ENCODE measurements at places on chromosomes 4 and X. TPM values are rescaled to one million over a fixed set of nuclear protein-coding genes. Genes with fewer than 3 reads are reported as not detected.

Gene DOCK11
- 26.9 TPM for total RNA-seq

Gene CD38
- 47.2 TPM for total RNA-seq

GRCh38 chr4:121280425-121280824 is 100.4 kb downstream of the QRFPR start:
- DNase-seq = no peak

DNA sequence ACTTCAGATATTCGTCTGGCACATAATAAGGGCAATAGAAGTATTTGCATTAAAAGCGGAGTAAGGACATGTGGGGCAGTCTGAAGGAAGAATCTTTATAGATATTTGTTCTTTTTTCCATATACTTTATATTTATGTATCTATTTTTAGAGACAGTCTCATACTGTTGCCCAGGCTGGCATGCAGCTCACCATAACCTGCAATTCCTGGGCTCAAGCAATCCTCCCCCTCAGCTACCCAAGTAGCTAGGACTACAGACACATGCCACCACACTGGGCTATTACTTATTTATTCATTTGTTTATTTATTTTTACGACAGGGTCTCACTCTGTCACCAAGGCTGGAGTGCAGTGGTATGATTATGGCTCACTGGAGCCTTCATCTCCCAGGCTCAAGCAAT is 16.7 kb upstream of the MRPL1 start:
- no peak for DNase-seq

DNA sequence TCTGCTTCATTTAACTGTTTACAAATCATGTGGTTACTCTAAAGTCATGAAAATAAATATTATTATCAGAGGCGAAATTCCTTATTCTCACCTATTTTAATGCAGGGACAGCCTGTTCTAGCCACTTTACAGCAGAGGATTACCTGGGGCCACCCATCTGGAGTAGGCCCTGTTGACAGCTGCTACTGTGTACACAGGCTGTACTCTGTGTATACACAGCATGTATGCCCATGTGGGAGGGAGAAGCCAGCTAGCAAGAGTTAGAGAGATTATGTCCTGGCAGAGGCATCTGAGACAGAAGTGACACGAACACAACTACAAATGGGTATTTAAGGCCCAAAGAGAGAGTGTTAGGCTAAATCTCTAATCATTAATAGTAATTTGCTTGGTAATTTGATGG is 62.1 kb downstream of the GPRIN3 start:
- DNase-seq = no peak

Gene NPNT
- total RNA-seq = 1.4 TPM

GRCh38 chrX:131330735-131331134 is 41.6 kb upstream of the IGSF1 start:
- no peak for DNase-seq

Gene TBC1D14
- 48.7 TPM for total RNA-seq

Gene TXK
- total RNA-seq = 1.6 TPM

Gene TMEM31
- total RNA-seq = not detected

Gene PAGE2B
- total RNA-seq = not detected

Gene PCDH7
- total RNA-seq = 14.4 TPM

DNA sequence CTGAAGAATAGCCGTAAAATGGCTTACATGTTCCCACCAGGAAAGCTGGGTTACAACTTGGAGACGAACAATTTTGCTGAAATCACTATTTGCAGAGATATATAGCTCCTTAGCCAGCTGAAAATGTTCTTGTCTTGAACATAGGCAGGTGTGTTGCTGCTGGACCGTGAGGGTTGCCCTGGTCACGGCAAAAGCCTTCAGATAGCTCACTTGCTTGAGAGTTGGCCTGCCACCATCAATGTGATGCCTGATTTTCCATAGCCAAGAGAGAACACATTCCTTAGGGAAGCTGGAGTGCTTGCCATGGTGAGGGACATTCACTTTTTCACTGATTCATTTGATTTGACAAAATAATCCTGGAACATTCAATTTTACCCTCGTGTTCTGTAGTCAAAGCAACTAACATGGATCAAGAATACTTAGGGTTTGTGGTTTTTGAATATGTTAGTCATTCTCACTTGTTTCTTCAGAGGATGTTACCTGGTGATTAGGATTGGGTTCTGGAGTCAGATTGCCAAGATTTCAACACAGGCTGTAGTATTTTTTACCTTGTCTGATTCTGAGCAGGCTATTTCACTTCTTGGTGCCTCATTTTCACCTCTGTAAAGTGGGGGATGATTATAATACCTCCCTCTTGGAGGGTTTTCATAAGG is 536.9 kb downstream of the RAPGEF2 start:
- DNase-seq = no peak

Gene SLC34A2
- 7.0 TPM for total RNA-seq

DNA sequence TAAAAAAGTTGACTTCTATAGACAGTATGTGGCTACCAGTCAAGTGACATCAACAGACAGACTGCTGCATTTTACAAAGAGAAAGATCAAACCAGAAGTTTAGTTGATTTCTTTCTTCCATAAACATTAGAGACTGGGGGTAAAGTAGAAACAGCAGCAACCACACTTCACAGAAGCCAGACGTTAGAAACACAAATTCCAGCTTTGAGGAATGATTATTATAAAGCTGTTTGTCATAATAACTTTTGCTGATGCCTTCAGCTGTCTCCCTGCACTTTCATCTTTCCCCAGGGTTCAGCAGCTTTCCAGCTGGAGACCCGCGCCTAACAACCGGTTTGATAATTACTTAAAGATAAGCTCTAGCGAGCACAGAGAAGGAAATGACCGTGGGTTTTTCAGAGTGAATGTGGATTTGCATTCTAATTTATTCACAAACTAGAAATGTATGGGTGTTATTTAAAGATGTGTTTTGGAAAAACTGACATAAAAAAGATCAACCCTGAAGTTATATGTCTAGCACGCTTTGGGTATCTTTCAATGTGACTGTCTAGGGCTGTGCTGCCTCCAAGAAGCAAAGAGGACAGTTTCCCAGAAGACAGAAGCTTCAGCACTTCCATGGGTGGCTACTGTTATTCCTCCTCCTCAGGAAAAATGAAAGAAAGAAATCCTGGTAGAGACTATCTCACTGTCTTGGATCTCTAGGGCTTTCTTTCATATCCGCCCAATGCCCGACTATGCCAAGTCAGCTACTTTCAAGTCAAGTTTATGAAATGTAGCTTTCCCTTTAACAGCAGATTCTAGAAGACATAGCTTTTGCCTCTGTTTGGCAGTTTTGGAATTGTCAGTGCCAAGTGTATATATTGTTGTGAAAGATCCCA is 15.0 kb upstream of the ENAM start:
- no peak for DNase-seq

GRCh38 chr4:74320559-74321118 is 12.4 kb downstream of the EPGN start:
- no peak for DNase-seq

Gene KIAA1210
- total RNA-seq = not detected

Gene F8A3
- 6.7 TPM for total RNA-seq

DNA sequence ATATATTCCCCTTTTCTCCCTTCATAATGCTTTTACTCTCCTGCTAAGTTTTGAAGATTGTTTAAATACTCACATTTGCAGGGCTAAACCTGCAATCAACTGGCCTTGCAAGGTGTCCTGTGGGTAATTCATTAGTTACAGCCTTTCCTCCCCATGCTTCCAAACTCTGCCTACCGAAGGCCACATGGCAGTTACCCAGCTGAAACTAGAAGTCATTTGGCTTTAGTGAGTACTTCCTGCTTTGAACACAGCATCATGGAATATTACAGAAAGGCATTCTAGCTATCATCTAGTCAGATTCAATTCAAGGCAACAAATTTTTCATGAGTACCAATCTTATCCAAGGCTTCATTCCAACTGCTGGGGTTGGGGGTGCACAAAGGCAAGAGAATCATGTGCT is 55.6 kb downstream of the SRPX start:
- DNase-seq = no peak

DNA sequence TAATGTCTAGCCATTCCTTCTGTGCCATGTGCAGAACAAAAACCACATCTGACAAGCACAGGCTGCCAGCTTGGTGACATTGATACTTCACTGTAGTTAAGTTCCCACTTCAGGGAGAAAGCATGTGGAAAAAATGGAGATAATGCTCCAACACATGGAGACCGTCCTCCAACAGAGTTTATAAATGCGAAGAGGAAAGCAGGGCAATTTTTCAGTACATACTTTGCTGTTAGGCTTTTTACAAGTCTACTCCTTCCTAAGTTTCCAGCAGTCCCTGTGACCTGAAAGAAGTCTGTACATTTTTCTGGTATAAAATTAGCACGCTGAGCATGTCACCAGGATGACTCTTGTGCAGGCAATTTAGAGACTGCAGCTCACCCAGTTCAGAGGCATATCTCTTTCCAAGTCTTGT is 766.9 kb upstream of the IGFBP7 start:
- no peak for DNase-seq

Gene PLXNA3
- total RNA-seq = 10.8 TPM

- DNase-seq = no peak
These were observed 58.2 kb downstream of the CD38 start for GRCh38 chr4:15836362-15836761.

DNA sequence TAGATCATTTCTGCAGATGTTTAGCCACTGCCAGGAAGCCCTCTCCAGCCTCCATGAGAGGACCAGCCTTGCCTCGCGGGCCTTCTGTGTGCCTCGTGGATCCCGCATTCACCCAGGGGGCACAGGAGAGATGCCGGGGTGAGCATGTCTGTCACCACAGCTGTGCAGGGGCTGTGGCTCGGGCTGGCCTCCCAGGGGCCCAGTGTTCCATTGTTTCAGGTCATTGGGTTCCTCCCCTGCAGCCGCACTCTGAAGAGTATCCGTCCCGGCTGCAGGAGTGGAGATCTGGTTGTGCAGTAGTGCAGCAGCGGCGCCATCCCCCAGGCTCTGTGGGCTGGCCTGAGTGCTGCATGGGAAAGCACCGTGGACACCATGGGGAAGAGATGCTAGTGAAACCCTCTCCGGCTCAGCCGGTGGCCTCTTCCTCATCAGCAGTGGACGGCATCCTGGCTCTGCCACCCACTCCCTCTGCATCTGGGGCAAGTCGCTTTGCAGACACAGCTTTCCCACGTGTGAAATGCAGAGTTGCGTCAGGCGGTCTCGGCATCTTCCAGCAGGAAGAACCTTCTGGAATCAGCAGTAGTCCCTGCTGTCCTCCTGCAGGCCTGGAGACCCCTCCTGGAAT is 29.1 kb downstream of the TBC1D14 start:
- no peak for DNase-seq

DNA sequence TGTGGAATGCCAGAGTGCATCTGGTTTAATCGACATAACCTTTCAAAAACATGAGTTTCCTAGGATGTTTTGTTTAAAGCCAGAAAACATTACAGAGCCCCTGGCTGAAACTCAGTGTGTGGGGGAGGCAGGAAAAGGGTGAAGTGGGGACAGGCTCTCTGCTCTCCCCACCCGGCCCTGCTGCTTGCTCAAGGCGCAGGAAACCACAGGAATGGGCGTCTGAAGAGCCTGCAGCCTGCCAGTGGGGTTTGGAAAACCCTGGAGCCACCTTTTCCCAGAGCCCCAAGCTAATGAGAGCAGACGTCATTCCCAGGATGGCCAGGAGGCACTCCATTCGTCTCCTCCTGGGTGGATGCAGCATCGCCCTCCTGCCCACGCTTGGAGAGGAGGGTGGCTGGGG is 240.6 kb downstream of the AFAP1 start:
- no peak for DNase-seq

GRCh38 chr4:169179609-169180521 is 90.9 kb downstream of the SH3RF1 start:
- no peak for DNase-seq

- no peak for DNase-seq
These were observed 190.4 kb downstream of the AR start for GRCh38 chrX:67734111-67734753.

Gene SPANXN1
- not detected for total RNA-seq

Gene ZFP92
- 1.3 TPM for total RNA-seq

DNA sequence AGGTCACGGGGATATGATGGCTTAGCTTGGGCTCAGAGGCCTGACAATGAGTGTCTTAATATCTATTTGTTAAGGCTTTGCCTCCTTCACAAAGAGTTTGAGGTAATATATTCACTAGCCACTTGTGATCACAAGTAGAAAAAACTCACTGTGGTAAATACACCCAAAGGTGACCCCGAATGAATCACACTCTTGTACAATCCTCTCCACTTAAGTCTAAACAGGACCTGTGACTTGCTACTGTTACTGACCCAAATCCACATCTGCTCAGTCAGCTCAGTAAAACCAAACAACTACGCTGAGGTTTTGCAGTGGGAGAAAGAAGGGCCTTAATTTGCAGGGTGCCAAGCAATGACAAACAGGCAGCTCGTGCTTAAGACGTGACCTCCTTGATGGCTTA is 223.8 kb upstream of the MAGEC2 start:
- no peak for DNase-seq

Gene TBC1D19
- 14.9 TPM for total RNA-seq

Gene ZFP42
- total RNA-seq = not detected

Gene ARHGAP6
- total RNA-seq = 10.1 TPM

GRCh38 chr4:40763228-40763716 is 13.5 kb downstream of the NSUN7 start:
- DNase-seq = no peak

DNA sequence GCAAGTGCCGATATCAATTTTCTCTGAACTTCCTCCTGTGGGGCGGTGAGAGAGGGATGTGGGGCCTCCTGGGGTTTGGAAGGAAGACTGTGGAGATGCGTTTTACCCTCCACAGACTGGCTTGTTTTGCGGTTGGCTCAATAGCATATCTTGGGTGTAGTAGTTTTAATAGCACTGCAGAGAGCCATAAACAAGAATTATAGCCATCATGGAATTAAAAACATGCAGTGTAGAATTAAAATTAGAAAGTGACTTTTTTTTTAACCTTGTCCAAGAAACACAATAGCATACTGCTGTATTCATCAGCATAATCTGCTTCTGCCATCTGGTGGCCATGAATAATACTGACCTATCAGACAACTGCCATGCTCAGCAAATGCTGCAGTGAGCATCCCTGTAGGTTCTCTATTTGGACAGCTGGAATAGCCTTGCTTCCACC is 47.3 kb upstream of the SCML1 start:
- peak; percentile 25 for DNase-seq

- DNase-seq = no peak
These were observed 50.2 kb upstream of the DCTD start for GRCh38 chr4:182967403-182967802.

Gene PFKFB1
- 2.6 TPM for total RNA-seq

DNA sequence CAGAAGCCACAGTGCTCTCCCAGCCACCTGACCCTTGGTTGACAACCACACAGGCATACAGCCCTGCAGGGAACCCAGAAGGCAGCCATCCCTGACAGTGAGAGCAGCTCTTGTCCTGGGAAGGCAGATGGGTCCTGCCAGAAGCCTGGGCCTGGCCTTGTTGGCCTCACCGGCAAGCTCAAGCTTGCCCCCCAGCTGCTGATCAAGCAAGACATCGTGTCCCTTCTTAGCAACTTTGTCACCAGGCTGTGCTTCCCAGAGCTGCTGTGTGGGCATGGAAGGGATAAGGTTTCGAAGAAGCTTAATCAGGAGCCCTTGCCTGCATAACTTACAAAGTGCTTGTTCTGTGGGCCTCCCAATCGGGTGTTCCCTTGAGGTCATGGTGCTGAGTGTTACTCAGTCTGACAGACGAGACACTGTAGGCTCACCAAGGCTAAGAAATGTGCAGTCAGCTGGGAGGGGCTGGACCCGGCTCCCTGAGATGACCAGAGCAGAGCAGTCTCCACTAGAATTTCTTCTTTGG is 6.8 kb upstream of the ABLIM2 start:
- DNase-seq = no peak

Gene ZNF157
- total RNA-seq = 0.29 TPM

Gene CNGA1
- total RNA-seq = 2.3 TPM

All from breast epithelium (tissue), 4 donors.